ENCODE measurements at places on chromosomes 6 and 20. TPM values are rescaled to one million over a fixed set of nuclear protein-coding genes. Genes with fewer than 3 reads are reported as not detected.
A peak's percentile ranks its signal among the peaks of the same experiment; 100 is the strongest.

ECI2 gene
- polyA plus RNA-seq: 37.0 TPM

DNA sequence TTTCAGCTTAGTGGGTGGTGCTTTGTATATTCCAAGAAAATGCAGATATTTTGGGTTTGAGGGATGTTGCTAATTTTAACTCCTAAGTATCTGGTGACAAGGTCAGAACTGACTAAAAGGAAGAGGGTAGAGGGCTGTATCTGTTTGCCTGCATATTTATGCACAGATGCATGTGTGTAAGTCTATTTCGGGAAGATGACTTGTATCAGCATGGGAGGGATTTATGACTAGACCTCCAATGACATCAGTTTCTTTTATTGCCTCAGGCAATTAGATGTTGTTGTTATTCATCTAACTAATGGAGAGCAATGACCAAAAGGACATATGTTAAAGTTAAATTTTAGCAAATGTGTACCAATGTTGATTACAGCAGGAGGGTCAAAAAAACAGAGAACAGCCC lies 734.3 kb downstream of the QKI start:
- DNase-seq: no peak

DNA sequence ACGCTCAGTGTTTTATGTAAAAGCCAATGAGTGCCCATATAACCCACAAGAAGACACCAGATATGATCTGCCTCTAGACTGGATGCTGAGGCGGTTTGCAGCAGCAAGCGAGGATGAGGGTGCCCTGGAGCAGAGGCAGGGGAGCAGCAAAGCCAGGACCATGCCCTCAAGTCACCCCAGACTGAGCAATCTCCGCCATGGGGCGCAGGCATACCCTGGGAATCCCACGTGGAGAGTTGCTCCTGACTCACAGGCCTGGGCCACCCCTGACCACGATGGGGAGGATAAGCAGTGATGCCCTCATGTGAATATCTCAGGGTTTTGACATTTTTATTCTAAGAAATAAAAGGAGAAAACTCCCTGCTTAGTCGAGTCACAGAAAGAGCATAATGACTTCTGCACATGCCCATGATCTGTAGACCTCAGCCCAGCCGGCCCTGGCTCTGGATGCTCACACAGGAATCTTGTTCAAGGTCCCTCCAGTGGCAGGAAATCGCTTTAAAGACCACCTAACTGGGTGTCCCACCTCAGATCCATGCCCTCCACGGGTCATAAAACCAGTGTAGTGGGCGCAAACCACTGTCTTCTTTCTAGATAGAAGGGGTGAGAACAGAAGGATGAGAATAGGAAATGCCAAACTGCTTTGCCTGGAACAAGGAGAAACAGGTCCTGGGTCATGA lies 138.3 kb upstream of the SNX9 start:
- no peak for DNase-seq

SAMD5 gene
- polyA plus RNA-seq: not detected

DNA sequence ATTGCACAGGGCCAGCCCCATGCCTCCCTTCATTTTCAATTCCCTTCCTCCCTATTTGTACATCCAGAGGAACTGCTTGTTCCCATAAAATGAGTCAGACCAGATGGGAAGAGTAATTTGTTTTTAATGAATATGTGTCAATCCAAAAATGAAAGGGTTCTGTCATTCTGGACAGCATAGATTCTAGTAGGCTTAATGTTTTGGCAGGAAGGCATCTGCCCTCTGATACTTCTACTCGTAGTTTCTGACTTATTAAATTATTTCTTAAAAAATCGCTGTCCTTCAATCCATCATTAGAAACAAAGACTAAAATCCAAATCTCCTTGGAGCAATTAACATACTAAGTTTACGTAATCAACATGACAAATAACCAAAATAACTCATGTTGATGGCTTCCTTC lies 665.5 kb downstream of the TENT5A start:
- no peak for DNase-seq

DNA sequence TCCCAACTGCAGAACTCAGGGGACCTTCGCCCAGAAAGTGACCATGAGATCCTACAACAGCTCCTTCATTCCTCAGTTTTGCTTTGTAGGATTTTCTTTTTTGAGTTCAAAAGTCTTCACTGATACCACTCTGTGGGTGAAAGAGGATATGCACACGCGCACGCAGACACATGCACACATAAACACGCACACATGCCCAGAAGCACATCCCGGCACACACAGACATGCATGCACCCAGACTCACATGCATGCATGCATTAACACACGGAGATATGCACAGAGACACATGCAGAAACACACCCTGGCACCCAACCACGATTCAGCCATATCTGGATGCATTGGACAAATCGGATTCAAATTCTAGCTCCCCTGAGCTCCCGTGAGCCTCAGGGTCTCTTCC lies 36.4 kb downstream of the ANKRD60 start:
- no peak for DNase-seq

GRCh38 chr6:36361071-36361470 lies 24.4 kb upstream of the BNIP5 start:
- no peak for DNase-seq

- DNase-seq: no peak
Measured at GRCh38 chr6:38571721-38572120, 68.0 kb downstream of the BTBD9 start.

DNA sequence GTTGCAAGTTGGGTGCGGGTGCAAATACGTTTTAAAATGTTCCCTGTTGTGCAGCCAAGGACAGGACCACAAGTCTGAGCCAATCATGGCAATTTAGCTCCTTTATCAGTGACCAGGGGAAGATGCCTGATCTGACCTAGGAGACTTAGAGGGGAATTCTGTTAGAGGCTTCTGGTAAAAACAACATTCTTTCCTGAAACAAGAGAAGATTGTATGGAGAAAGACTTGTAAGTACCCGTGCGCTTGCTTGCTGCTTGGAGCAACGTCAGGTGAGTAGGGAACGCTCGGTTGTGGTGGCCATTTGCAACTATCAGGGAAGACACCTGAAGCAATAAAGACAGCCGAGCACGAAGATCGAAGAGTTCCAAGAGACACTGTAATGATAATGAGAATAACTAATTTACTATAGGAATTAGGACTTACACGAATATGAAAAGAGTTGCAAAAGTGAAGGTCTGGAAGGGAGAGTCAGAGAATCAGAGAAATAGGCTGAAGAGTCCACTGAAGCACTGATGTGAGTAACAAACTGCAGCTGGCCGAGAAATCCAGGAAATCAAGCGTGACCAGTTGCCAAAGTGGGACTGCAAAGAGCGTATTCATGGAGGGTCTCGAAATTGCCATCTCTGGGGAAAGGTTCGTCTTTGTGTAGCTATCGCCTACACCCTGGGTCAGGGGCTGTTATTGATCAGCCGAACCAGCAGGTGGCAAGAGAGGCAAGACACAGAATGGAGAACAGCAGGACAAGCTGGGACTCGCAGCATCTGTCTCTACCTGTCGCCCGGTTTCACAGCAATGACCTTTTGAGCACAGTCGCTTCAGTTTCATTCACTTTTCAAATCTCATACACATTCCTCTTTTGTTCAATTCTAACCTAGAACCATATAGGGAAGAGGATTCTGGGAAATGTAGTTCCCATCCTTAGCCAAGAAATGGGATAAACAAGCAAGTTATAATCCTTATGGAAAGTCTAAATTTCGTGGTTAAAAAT lies 26.1 kb downstream of the LOC128125822 start:
- peak; percentile 60 for DNase-seq

- no peak for DNase-seq
Measured at GRCh38 chr6:157994125-157994795, 12.6 kb downstream of the SYNJ2 start.

GRCh38 chr20:34300809-34301586 lies 2.2 kb downstream of the AHCY start:
- DNase-seq: no peak

GRCh38 chr6:164928057-164928727 lies 381.2 kb downstream of the C6orf118 start:
- DNase-seq: no peak

LBP gene
- polyA plus RNA-seq: not detected

DNA sequence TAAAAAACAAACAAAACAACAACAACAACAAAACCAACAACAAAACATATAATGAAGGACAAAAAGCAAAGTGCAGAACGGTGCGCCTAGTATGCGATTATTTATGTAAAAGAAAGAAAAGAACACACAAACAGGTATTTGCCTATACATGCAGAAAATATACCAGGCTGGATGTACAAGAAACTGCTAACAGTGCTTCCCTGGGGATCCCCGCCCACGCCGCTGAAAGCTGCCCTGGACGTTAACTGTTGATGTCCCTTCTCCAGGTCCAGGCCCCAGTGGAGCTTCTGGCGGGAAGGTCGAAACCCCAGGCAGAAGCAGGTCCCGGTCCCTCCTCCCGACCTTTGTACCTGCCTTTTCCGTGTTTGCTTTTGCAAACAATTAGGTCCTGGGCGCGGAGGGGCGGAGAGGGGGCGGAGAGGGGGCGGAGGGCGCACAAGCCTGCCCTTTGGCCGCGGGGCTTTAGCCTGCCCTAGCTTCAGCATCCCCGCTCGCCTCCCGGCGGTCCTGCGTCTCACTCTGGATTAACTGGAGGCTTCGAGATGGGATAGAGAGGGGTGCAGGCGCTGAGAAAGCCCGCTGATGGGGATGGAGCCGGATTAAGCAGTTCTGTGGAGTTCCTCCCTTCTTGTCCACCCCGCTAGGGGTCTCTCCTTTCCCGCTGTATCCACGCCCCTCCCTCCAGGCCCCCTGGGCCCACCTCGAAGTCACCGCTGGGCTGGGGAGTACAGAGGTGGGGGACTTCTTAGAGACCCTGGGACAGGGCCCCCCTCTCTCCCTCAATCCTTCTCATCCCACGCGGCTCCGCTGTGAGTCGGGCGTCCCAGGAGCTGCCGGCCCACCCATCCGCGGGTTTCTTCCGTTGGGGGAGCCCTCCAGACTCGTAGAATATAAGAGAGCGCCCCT lies 8.2 kb upstream of the AHCY start:
- DNase-seq: no peak

- DNase-seq: no peak
Measured at GRCh38 chr6:502761-503160, 111.2 kb downstream of the IRF4 start.

MROH8 gene
- 3.4 TPM for polyA plus RNA-seq

- DNase-seq: no peak
Measured at GRCh38 chr6:148081076-148081475, 261.6 kb upstream of the SASH1 start.

DNA sequence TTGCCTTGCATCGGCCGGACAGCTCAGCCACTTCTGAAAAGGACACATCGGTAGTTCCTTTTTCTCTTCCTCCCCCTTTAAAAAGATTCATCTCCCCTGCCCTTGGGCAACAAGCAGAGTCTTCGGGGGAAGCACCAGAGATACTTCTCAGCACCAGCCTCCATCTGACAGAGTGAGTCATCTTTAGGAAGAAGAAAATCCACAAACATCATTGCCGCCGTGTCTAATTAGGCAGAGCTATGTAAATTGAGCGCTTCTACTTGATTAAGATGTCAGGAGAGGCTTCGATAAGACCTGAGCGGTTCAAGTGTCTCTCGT lies 186.4 kb downstream of the TAF4 start:
- DNase-seq: no peak

DNA sequence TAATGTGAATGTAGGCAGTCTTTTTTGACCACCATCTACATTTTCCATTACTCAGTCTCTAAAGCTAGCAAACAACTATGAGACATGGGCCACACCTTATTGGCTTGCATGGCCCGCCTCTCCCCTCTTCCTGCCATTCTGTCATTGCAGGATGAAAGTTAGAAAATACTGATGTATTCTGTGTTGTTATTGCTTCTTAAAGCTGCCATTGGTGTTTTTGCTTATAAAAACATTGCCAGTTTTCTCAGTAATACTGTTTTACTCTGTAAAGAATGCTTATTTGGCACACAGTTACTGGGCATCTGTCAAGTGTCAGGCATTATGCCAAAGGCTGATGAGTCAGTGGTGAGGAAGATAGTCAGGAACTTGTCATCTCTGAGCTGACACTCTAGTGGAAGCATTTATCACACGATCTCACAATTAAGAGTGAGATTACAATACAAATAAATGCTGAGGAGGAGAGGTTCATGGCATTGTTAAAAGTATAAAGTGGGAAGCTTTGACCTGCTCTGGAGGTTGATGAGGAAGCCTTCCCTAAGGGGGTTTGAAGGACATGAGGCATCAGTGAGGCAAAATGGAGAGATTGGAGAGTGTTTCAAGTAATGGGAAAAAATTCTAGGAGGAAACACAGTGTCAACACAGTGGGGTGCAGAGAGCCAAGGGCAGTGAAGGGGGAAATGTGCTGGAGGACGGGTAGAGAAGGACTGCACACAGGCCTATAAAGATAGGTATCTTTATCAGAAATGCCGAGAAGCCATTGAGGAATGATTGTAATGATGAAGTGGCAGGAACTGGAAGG lies 14.7 kb downstream of the KLHL32 start:
- no peak for DNase-seq

- no peak for DNase-seq
Measured at GRCh38 chr6:17768881-17769280, 62.2 kb upstream of the NUP153 start.

THBS2 gene
- polyA plus RNA-seq: not detected

GRCh38 chr6:157861814-157862213 lies 38.8 kb downstream of the SNX9 start:
- no peak for DNase-seq

DNA sequence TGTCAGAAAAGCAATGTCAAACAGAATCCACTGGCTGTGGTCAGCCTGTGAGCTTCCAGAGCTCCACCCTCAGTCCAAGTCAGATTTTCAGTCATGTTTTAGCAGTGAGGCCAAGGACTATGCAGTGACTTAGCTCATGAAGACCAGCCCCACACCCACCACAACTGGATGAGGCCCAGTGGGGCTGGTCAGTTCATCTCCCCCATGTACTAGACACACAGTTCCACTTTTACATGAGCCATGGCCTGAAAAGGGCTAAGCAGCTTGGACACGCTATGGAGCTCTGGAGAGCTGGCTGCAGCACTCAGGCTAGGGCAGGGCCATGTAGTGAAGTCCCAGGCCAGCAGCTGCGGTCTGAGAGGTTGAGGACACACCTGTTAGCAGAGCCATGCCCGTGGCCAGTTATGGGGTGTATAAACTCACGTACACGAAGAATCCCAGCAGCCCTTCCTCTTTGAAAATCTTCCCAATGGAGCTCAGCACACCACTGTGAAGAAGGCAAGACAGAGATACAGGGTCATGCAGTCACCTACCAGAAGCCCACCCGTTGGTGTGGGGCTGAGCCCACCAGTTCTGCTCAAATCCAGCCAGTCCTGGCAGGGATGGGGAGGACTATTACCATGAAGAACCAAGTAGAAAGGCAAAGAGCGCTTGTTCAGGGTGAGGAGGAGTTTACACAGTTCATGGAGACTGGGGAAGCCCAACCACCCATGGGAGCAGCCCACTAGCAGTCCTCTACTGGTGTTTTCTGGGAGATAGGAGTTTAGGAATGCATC lies 10.6 kb downstream of the MTCH1 start:
- DNase-seq: no peak

GRCh38 chr6:100203400-100203799 lies 209.4 kb upstream of the MCHR2 start:
- no peak for DNase-seq

CCR6 gene
- 2.3 TPM for polyA plus RNA-seq
